ENCODE measurements at places on chromosomes 2 and 18.

DNA sequence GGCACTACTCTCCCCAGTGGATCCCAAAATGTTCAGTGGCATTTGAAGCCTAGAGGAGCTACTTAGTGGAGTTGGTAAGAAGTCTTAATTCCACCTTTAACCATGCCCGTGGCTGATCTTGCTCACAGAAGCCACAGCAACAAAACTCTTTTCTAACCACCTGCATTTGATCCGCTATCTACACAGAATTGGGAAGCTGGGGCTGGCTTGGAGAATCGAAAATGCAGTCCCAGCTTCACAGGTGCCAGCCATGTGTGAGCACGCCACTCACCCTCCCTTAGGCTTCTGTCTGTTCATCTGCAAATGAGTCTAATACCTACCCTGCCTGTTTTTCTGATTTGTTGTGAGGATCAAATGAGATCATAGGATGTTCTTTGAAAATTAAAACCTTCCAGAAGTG, 182.6 kb downstream of the BCL11A start:
- DNase-seq: no peak

DNA sequence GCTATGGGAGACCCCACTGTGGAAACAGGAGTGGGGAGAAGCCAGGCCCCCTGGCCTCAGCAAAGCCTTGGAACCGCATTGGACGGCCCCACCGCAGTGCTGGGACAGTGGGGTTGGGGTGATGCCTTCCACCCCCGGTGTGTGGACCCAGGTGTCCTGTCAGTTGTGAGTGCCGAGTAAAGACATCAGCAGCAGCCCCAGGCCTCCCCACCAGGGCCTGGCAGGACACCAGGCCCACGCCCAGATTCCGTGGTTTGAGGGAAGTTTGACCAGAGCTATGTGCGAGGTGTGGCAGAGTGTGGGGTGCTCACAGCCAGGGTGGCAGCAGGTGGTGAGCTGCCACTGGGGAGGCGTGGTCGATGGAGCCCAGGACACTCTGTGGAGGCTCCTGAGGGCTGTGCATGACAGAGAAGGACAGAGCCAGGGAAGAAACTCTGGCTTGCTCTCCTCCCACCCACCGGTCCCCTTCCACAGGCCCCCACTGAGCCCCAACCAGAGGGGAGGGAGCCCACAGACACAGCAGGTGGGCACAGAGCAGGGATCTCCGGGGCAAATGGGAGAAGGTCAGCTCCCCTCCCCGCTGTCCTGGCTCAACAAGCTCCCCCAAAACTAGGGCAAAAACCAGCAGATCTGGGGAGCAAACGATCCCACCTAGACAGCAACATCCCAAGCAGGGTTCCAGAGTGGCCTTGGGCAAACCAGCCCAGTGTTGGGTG, 69.1 kb downstream of the TWIST2 start:
- DNase-seq: no peak

DNA sequence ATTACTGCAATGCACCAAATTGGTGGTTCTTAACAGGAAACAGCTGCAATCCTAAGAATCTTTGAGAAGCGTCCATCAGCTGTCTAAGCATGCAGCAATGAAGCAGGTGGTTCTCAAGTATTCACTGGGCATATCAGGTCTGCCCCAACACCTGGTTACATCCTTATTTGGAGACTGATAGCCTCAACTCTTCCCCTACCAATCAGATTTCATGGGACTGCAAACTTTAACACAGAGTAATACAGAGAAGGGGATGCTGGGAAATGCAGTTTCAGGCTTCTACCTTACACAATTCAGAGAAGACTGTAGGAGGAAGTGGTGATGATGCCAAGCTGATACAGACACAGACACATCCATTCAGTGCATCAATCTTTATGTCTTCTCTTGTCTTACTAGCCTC, 240.5 kb downstream of the BCL2 start:
- DNase-seq: no peak

- no peak for DNase-seq
Measured at GRCh38 chr2:54950811-54951210, 99.4 kb downstream of the RTN4 start.

GRCh38 chr2:69771461-69771860, 29.5 kb downstream of the ANXA4 start:
- DNase-seq: no peak

DNA sequence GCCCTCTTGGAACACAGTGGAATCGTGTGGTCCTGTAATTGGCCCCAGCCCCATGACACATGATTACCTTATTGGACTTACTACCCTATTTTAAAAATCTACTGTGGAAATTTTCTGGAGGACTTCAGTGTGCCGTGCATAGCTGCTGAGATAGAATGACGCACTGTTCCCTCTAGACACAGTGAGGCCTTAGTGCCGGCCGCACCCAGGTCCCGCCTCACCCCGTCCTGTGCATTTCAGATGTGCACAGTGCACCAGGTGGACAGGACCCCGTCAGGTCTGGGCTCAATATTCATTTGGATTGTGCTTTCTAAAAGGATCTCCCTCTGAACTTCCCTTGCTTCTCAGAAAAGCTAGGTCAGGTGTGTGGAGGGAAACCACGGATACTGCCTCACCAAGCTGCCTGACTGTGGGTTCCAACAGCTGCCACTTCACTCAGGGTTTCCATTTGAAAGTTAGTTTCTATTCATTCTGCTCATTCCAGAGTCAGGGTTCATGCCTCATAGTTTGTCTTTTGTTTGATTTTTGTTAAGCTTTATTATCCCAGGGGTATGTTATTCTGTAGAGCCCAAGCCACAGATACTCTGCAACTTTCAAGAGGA, 155.8 kb downstream of the PTGR3 start:
- DNase-seq: no peak

GRCh38 chr2:190984595-190984994, 29.4 kb downstream of the STAT1 start:
- DNase-seq: no peak

- DNase-seq: no peak
Measured at GRCh38 chr2:42054714-42055430, 7.1 kb downstream of the PKDCC start.

GRCh38 chr18:40346146-40346545, 1608.9 kb upstream of the PIK3C3 start:
- DNase-seq: no peak

DNA sequence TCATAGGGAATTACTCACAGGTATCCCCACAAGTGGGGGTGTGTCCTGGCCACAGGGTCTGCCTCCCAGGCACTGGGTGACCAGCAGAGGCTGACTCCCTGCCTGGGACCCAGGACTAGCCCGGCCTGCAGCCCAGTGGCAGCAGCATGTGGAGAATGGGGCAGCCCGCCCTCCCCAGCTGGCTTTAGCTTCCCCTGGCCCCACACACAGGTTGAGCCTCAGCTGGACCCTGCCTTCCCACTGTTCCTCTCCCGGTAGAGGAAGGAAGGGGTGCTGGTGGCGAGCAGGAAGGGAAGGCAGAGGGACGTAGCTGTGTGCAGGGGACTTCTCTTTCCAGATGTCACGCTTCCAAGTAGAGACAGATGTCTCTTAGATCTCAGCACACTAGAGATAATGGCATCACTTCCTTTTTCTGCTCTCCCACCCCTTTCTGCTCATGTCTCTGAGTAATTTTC, 51.4 kb downstream of the EMILIN2 start:
- no peak for DNase-seq

DNA sequence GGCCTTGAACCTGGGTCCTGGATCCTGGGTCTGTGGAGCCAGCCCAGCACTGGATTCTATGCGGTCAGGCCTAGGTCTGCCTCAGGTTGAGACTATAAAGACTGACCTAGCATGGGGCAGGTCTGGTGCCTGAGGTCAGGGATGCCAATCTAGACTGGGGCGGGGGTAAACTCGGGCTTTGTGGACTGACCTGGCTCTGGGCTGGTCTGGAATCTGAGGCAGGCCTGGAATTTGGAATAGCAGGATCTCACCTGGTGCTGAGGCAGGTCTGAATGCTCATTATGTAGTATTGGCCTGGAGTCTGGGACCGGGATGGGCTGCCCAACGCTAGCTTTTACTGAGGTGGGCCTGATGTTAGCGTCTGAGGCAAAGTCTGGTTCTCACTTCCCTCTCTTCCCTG, 256.0 kb downstream of the KIAA1328 start:
- DNase-seq: no peak

All from stimulated activated CD4-positive, alpha-beta T cell treated with anti-CD3 and anti-CD28 coated beads, Interleukin-2, amount 100 ng/mL, for 24 hours (primary cell).